Mucosa of descending colon (tissue), 3 donors: ENCODE measurements at places on chromosomes 3 and 15.

GRCh38 chr3:5143464-5143863, 21.4 kb downstream of the ARL8B start:
- no peak for DNase-seq

DNA sequence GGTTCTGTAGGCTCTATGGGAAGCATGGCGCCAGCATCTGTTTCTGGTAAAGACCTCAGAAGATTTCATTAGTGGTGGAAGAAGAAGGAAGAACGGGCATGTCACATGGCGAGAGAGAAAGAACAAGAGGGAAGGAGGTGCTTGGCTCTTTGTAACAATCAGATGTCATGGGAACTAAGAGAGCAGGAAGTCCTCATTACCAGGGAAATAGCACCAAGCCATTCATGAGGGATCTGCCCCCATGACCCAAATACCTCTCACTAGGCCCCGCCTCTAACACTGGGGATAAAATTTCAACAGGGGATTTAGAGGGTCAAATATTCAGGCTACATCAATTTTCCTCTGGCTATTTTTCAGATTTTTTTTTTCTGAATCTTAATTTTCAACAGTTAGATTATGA, 954.3 kb downstream of the SQOR start:
- no peak for DNase-seq

DNA sequence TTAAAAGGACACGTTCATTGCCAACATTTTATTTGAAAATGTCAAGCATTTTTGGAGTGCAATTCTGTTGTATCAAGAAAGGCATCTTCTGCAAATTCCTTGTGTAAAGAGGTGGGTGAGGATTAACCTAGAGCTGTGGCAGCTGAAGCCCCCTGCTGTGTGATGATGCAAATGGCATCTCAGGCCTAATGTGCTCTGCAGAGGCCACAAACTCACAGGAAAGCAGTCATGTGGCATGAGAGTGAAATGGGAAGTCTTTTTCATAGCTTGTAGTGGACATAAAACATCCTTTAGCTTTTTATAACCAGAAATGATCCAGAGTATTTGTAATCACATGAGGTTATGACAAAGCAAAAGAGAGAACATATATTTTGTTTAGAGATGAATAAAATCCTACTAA, 6.4 kb downstream of the CADM2 start:
- DNase-seq: no peak

- no peak for DNase-seq
Observed at GRCh38 chr15:73605759-73606436, 27.3 kb downstream of the NPTN start.

GRCh38 chr15:64503197-64503596, 42.8 kb downstream of the ZNF609 start:
- peak; percentile 15 for DNase-seq
